Stimulated activated CD4-positive, alpha-beta T cell treated with anti-CD3 and anti-CD28 coated beads, Interleukin-1b, Interleukin-23, amount 100 ng/mL, for 1 hour (primary cell): ENCODE measurements at places on chromosomes 16 and 17.

DNA sequence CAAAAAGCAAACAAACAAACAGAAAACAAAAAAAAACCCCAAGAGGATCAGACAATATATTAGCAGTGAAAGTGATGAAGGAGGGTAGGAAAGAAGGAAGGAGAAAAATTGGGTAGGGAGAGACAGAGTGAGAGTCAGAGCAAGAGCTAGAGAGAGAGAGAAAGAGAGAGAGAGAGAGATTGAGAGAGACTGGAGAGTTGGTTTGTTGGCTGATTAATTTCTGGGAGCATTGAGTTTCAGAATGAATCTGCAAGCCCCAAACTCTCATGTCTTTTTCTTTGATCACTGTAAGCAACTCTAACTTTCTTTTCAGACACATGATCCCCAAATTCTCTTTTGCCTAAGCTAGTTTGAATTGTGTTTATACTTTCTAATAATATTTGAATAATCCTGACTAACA lies 388.1 kb downstream of the SHISA9 start:
- no peak for DNase-seq

DNA sequence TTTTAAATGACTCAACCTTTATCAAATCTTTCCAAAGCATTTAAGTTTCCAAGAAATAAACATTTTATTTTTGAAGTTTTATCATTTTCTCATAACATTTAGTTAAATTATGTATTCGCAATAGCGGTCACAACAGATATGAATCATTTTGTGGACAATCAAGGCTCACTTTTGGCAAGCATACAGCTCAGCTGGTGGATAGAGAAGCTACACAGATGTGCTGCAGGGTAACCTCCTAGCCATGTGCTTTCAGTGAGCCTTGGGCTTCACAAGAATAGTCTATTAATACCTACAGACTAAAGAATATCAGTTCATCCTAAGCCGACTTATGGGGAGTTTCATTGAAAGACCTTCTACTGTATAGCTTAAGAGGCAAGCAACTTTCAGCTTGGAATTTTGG lies 144.8 kb downstream of the MRTFB start:
- no peak for DNase-seq

DNA sequence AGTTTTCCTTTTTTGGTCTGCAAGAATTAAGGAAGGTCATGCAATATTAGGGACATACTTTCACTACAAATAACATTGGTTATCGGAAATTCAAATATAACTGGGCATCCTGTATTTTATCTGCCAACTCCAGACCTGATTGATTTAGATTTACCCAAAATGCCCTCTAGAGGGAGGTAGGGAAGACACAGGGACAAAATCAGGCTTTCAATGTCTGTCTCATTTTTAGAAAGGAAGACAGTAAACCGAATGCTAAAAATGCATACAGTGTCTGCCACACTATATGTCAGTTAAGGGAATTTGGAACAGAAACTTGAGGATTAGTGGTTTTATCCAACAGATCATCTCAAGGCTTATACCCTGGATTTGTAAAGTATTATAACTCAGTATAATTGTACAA lies 161.7 kb upstream of the SOX9 start:
- DNase-seq: no peak

- no peak for DNase-seq
Observed at GRCh38 chr17:38447502-38448085, 19.3 kb downstream of the ARHGAP23 start.

DNA sequence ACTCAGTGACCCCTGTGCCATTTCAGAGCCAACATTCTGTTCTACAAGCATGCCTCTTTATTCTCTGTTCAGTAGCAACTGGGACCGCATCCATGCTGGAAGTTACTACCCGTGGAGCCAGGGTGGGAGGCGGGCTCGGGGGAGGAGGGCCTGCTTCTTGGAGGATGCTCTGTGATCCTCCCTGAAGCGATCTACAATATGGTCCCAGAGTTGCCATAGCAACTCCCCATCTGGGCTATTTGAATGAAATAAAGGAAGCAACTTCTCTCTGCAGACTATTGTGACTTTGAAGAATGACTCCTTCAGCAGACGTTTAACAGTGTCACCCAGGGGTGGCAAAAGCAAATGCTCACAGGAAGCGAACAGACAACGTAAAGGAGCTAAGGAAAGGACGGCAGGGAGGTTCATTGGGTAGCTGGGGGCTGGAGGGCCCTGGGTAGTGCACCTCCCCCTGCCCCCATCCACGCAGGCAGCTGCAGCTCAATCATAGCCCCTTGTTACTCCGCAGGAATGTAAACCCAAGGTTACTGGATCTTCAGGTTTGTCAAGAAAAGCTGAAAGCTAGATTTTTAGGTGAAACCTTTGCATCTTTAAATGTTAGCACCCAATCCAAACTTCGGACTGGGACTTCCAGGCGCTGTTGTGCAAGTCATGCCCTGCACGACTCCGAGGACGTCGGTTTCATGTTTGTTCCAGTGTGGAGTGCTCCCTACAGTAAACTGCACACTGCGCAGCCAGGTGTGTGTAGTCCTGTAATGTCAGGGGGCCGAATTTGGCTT lies 51.1 kb upstream of the MEAK7 start:
- no peak for DNase-seq

- no peak for DNase-seq
Observed at GRCh38 chr17:50352072-50352692, 6.3 kb downstream of the XYLT2 start.

- DNase-seq: no peak
Observed at GRCh38 chr17:16100737-16101400, 101.2 kb downstream of the TTC19 start.

GRCh38 chr16:5010576-5011329 lies 23.0 kb downstream of the NAGPA start:
- no peak for DNase-seq

GRCh38 chr16:4987250-4987579 lies 29.1 kb downstream of the SEC14L5 start:
- no peak for DNase-seq

- DNase-seq: no peak
Observed at GRCh38 chr17:35536664-35537171, 760 bp downstream of the SLFN12L start.

- no peak for DNase-seq
Observed at GRCh38 chr17:64200080-64201032, 62.7 kb downstream of the TEX2 start.

GRCh38 chr17:50107790-50108414 lies 12.8 kb downstream of the PDK2 start:
- DNase-seq: no peak

- no peak for DNase-seq
Observed at GRCh38 chr17:13518261-13519000, 83.3 kb downstream of the HS3ST3A1 start.

DNA sequence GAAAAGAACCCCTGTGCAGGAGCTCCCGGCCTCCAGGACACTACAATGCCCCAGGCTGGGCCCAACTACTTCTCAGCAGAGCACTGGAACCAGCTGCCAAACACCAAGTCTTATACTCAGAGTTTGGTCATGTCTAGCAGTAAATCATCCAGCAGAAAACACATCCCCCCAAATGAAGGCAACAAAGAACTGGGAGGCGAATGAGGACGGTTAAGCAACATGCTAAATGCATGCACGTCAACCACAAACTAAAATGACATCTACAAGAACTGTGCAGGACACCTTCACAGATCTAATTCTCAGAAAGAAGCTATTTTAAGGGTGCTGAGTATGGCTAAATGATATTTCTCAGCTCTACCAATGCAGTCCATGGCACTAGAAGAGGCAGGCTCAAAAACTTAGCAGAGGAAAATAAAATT lies 7.6 kb upstream of the IRX5 start:
- DNase-seq: no peak

DNA sequence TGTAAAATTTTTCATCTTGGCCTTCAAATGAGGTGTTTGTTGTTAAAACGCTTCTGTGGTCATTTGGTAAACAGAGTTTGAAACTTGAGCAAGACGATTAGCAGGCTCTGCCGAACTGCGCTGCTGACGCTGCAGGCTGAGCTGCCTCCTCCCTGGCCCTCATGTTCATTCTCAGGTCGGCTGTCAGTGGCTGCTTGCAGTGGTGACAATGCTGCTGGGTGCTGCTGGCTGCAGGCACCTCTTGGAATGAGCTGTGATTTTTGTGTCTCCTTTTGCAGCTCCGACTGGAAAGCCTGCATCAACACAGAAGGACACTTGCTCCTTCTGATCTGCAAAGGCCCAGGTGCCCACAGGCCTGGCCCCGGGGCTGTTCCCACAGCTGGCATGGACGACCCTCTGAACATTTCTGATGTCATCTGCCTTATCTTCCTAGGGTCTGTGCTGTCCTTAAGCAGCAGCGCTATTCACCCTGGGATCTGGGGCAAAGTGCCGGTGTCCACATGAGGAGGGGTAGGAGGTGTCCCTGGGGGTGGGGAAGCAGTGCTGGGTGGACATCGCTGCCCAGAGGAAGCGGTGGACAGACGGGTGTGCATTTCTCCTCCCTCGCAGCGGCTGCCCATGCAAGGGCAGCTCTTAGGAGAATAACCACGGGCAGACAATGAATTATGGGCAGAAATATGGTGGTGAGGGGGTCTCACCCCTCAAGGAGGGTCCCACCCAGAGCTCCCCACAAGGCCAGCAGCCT lies 23.1 kb upstream of the OSGIN1 start:
- no peak for DNase-seq

DNA sequence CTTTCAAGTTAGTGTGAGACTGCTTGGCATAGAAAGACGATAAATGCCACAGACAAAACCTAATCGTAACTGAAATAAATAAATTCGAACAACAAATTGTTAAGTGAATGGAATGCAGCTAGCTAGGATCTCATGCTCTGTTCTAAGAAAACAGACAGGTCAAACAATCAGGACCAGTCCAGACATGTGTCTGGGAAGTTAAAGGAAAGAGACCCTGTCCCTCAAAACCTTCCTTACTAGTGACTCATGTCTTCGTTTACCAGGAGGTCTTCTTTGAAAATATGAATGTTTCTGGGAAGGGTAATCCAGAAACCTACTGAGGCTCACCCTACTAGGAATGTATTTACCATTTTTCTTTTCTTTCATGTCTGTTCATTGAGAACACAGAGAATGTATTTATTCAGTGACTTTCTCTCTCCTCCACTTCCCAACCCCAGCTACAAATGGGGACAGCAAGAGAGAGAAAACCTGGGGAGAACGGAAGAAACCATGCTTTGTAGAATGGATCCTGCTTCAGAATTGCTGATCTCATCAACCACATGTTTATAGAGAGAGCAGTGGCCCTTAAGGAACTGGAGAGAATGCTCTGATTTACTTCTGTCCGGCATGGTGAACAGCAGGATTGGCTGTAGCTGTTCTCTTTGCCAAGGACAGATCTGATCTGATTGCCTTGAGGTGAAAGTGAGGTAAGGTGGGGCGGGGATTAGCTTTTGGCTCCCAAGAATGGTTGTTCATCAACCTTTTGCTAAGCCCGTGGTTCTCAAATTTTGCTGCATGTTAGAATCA lies 39.4 kb upstream of the DHX8 start:
- DNase-seq: no peak

GRCh38 chr16:8924214-8924613 lies 39.5 kb downstream of the USP7 start:
- DNase-seq: no peak

DNA sequence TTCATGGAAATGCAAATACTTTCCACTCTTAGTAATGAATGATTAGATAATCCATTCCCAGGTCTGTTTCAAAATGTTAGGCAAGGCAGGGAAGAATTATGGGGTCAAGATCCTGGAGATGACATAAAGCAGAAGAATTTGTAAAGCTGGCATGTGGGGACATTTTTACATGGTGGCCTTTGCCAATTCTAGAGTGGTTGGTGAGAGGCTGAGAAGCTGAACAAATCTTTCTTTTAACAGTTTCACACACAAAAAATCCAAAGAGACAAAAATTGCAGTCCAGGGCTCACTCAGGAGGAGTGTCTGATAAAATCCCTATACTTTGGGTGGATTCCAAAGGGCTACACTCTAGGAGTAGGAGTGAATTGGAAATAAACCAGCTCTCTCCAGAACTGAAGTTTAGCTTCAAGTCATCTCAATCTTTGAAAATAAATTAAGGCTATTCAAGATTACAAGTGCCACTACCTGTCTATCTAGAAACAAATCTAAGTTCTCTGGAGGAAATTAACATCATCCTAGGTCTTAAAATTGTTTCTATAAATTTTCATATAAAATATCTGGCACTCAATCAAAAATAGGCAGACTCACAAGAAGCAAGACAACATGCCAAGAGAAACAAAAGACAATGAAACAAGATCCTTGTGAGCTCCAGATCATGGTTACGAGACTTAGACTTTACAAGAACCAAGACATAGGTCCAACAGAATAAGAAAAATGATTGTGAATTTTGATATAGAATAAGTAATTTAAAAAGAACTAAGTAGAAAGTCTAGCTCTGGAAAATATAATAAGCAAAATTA lies 113.0 kb upstream of the AXIN2 start:
- no peak for DNase-seq

DNA sequence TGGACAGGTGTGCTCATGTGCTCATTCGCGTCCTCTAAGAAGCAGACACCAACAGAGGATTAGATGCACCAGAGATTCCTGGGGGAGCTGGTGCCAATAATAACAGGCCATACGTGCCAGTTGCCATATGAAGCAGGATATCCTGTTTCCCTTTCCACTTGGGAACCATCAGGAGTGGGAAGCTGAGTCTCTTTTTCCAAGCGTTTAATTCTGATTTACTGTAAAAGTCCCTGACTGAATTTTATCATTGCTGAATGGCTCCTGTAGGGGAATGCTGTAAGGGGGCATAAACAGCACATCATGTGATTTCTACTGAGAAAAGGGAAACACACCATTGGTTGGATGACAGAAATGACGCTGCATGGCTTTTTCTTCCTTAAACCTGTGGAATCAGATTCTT lies 113.3 kb downstream of the IRF8 start:
- DNase-seq: no peak

- DNase-seq: no peak
Observed at GRCh38 chr16:77647726-77648125, 74.6 kb upstream of the NUDT7 start.

DNA sequence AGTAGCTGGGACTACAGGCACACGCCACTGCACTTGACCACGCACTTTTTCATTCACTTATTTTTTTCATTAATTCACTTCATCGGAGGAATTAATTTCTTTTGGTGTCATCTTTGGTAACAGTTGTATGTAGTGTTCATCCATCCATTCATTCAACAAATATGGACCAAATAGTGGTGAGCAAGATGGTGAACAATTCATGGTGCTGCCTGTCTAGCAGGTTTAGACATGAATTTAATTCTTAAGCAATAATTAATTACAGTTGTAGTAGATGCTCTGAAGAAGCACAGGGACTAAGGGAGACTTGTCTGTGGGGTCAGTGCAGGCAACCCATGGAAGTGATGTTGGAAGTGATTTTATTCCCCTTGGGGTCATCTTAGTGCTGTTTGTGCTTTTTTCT lies 22.4 kb downstream of the GDE1 start:
- DNase-seq: no peak

- no peak for DNase-seq
Observed at GRCh38 chr17:77790143-77790829, 168.2 kb upstream of the TNRC6C start.
